ENCODE measurements at places on chromosomes 16 and 17.

DNA sequence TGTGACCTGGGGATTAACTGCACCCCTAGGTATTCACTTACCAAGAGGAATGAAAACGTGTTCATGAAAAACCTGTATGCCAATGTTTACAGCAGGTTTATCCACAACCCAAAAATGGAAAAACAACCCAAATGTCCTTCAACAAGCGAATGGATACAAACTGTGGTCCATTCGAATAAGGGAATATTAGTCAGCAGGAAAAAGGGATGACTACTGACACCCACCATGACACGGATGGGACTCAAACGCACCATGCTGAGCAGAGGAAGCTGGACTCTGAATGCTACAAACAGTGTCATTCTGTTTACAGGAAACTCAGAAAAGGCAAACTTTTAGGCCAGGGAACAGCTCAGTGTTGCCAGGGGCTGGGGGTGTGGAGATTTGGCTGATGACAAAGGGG, 4.9 kb downstream of the SLC38A10 start:
- no peak for DNase-seq

- DNase-seq: no peak
Measured at GRCh38 chr17:73288534-73289302, 23.1 kb downstream of the CDC42EP4 start.

GRCh38 chr17:8847891-8848290, 19.6 kb downstream of the PIK3R6 start:
- no peak for DNase-seq

- DNase-seq: no peak
Measured at GRCh38 chr16:55323637-55324271, at the start of gene IRX6. IRX6 (plus strand) TSS chr16:55324203; CDS start chr16:55325092, 889 bp downstream.

GRCh38 chr17:44197980-44198720, 1.5 kb downstream of the ATXN7L3 start:
- no peak for DNase-seq

DNA sequence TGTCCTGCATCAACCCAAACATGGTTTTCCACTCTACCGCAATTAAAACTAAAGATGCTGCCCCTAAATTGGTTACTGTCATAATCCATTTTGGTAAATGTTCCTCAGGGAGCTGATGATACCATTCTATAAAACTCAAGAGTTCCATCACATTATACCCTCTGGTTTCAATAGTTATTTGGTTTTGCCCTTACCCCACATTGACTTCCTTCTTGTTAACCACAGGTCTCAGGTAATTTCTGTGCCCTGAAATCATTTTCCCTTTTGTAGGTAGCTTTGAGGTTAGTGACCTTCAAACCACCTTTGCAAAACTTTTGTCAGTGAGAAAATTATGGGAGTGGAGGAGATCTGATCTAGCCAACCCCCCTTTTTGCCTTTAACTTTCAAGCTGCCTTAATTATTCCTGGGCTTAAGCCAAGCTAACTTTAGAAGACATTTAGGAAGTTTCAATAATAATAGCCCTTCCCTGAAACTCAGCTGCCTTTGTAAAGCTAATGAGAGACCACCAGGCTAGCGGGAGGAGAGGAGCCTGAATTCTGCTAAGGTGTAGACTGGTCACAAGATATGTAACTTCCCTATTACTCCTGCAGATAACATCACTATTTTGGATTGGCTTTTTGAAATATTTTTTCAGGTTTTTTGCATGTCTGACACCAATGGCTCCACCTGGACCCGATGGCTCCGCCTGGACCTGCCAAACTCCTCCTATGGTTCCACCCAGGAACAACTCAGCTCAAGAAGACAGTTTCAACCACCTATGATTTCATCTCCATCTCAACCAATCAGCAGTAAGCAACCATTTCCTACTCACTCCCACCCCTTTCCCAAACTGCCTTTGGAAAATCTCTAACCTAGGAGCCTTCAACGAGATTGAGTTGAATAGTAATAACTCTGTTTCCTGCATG, 224.9 kb downstream of the HS3ST3B1 start:
- no peak for DNase-seq

DNA sequence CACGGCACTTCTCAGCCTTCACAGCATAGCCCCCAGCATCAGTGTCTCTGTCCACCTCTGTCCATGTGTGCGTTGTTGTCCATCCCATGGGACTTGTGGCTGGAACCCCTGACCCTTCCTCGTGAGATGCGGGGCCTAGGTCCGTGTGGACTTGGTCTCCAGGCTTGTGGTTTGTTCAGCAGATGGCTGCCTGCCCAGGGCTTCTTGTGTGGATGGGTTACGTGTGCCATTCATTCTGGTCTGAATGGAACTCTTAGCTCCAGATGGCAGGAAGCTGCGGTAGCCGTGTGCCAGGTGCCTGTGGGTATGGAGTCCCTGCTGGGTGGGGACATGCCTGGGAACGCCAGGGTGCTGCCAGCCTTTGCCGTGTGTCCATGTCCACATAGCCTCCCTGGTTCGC, 31.7 kb upstream of the NUDT16L1 start:
- no peak for DNase-seq

GRCh38 chr16:79932572-79932971, 332.0 kb upstream of the MAF start:
- DNase-seq: no peak

GRCh38 chr16:83301971-83302370, 505.8 kb upstream of the HSBP1 start:
- no peak for DNase-seq

DNA sequence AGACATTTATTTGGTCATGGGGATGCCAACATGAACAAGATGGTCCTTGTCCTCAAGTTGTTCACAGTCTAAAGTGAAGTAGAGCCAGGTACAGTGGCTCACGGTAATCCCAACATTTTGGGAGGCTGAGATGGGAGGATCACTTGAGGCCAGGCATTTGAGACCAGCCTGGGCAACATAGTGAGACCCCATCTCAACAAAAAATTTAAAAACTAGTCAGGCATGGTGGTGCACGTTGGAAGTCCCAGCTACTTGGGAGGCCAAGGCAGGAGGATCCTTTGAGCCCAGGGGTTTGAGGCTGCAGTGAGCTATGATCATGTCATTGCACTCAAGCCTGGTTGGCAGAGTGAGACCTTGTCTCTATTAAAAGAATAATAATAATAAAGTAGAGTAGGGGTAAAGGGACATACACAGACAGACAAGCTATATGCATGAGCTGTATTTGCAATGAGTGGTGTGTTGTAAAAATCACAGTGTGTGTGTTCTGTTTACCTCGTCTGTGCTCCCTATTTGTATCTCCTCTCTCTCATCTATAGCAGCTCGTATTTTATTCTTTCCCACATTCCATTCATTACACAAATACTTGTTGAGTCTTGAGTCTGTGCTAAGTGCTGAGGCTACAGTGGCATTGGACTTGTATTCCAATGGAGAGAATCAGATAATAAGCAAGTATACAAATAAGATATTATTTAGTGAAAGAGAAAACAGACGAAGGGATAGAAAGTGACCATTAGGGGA, 73.9 kb upstream of the DHX40 start:
- DNase-seq: no peak

DNA sequence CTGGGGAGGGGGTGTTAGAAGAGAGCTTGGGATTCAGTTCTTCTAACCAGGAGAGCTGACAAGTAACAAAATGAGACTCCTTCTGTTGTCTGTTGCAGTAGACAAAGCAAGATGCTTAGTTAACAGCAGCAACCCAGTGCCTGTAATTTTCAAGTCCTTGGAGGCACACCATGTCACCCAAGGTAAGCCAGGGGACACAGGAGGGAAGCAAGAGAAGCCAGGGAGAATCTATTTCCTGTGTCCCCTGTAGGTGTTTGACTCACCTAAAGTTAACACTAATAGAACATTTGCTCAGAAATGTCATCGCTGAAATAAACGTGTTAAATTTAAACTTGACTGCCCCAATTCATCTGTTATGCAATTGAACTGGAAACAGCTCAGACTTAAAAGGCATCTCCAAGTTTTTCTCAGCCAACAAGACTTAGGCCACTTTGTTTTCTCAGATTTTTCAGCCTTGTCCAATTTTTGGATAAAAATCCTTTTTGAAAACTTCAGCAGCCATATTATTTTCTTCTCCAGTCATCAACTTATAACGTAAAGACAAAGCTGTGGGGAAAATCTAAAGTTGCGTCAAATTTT, 257.6 kb downstream of the CDH13 start:
- no peak for DNase-seq

DNA sequence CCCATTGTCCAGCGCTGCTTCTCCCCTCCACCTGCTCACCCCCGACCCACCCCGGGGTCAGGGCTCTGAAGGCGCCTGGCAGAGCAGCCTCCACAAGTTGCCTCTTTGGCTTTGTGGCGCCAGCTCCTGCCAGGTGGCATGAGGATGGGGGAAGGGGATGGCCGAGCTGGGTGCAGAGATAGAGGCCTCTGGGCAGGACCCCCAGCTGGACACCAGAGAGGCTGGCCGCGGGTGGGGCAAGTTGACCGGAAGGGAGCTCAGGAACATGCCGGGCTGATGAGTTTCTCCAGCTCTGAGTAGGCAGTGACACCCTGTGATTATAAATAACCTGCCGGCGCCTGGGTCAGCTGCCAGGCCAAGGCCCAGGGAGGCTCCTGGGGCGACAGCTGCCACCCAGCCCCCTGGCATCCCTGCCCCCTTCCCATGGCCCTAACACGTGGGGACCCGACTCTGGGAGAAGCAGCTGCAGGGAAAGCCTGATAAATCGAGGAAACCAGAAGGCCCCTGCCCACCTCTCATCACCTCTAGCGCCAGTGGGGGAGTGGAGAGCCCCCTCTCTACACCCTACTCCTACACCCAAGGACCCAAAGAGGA, 729 bp downstream of the P2RX5 start:
- DNase-seq: no peak

- no peak for DNase-seq
Measured at GRCh38 chr16:69048328-69049120, 56.9 kb upstream of the HAS3 start.

DNA sequence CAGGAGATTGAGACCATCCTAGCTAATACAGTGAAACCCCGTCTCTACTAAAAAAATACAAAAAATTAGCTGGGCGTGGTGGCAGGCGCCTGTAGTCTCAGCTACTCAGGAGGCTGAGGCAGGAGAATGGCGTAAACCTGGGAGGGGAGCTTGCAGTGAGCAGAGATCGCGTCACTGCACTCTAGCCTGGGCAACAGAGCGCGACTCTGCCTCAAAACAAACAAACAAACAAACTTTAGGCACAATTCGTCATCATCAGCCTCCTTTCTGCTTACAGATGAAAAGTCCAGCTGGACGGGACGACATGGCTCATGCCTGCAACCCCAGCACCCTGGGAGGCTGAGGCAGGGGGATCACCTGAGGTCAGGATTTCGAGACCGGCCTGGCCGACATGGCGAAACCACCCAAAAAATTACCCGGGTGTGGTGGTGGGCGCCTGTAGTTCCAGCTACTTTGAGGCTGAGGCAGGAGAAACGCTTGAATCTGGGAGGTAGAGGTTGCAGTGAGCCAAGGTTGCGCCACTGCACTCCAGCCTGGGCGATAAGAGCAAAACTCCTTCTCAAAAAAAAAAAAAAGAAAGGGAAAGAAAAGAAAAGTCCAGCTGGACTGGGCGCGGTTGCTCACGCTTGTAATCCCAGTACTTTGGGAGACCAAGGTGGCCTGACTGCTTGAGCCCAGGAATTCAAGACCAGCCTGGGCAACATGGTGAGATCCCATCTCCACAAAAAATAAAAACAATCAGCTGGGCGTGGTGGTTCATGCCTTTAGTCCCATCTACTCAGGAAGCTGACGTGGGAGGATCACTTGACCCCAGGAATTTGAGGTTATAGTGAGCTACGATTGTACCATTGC, 1.5 kb upstream of the SPIRE2 start:
- no peak for DNase-seq

DNA sequence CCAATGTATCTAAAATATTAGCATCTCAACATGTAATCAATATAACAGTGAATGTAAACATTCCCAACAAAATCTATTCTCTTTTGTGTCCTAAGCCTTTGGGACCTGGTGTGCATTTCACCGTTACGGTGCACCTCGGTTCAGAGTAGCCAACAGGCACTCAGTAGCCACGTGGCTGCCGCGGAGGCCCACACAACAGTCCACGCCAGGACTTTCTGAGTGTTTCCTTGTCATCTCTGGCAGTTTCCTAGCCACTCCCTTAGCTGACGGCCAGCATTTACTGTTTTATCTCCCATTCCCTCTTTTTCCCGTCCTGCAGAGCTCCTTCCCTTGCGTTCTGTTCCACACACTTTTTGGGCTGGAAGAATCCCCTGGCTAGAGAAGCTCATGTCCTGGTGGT, 36.3 kb downstream of the VAC14 start:
- no peak for DNase-seq
